ENCODE measurements at places on chromosomes 12 and 14. TPM values are rescaled to one million over a fixed set of nuclear protein-coding genes. Genes with fewer than 3 reads are reported as not detected.

DNA sequence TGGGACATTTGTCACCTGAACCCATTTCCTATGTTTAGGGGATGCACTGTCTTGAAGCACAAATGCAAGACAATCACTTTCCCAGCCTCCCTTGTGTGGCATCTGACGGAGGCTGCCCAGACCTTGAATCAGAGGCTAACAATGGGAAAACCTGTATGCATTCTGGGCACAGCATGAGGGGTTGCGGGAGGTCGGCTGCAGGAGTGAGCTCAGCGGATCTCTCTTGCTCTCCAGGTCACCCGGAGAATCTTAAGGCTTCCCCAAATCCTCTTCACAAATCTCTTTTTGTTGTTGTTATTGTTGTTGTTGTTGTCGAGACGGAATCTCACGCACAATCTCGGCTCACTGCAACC, 15.3 kb downstream of the NFKBIA start:
- DNase-seq: no peak

- no peak for DNase-seq
Observed at GRCh38 chr14:90274019-90274418, 17.7 kb downstream of the PSMC1 start.

DNA sequence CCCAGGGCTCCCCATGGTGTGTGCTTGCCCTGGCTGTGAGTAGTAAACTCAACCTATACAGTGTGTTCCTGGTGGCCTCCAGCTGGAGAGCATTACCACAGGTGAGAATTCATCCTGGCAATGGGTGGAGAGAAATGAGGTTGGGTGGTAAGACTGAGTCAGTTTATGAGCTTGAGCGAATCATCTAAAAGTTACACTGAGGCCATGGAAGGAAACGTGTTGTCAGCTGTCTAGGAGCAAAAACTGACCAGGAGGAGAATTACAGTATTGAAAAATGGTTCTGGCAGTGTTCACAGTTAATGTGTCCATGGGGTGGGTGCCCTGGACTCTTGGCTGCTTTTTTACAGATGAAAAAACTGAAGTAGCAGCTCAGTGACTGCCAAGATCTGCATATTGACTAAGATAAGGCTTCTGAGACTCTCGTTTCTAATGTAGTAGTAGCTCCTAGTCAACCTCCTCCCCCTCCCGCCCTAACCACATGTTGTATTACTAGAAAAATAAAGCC, 202.0 kb upstream of the AMIGO2 start:
- DNase-seq: no peak

DNA sequence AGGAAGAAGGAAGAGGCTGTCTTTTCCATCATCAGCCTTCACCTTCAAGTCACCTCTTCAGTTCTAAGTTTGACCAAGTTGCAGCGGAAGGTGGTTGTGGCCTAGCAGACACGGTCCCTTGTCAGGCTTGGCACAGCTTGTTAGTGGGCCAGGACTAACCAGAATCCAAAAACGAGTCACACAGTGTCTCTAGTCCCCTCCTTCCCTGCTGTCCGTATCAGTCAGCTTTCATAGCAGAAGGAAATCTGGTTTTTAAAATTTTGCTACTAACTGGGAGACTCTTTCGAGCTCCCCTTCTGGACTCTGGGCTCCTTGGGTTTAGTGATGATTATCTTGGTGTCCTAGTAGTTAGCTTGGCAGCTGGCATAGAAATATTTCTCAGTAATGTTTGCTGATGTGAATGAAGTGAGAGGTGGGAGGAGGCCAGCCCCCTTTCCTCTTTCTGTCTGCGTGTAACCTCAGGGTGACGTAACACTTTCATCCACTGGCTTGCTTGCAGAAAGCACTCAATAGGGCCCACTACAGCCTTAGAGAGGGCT, 3.8 kb downstream of the ETV6 start:
- DNase-seq: no peak

DNA sequence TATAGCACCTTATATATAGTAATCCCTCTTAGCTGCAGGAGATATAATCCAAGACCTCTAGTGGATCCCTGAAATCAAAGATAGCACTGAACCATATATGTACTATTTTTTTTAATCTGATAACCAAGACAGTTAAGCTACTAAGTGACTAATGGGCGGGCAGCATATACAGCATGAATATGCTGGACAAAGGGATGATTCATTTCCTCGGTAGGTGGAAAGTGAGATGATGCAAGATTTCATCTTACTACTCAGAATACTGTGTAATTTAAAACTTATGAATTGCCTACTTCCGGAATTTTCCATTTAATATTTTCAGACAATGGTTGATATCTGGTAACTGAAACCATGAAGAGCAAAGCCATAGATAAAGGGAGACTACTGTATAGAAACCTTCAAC, 36.2 kb downstream of the PRMT8 start:
- DNase-seq: no peak

DNA sequence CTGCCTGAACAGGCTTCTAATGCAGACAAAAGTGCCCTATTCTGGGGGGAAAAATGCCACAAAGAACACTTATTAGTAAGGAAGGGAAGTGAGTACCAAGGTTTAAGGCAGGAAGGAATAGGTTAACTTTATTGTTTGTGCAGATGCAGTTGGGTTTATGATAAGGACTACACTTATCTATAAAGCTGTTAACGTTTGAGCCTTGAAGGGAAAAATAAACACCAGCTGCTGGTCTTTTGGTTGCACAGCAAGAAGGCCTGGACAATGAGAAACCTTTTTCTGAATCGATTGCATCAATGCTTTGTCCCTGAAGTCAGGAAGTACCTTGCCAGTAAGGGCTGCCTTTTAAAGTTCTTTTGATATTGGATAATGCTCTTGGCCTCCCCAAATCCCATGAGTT, 407.8 kb downstream of the ATP23 start:
- no peak for DNase-seq

- DNase-seq: no peak
Observed at GRCh38 chr14:69749956-69750355, 17.0 kb upstream of the SRSF5 start.

- no peak for DNase-seq
Observed at GRCh38 chr12:120720234-120720986, 5.2 kb upstream of the ACADS start.

GRCh38 chr14:88835661-88836060, 11.2 kb downstream of the TTC8 start:
- no peak for DNase-seq

GRCh38 chr12:15682826-15683225, 106.4 kb downstream of the EPS8 start:
- DNase-seq: no peak

DNA sequence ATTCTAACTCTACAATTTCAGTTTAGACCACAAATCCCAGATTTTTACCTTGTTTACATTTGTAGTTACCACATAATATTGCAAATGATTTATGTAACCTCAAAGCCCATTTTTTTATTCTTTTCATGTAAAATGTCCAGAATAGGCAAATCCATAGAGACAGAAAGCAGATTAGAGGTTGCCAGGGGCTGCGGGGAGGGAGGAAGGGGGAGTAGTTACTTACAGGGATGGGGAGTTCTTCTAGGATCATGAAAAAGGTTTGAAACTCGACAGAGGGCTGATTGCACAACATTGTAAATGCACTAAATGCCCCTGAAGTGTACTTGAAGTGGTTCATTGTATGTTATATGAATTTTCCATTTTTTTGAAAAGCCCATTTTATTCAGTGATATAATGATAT, 66.5 kb downstream of the PPP2R5C start:
- DNase-seq: no peak

DNA sequence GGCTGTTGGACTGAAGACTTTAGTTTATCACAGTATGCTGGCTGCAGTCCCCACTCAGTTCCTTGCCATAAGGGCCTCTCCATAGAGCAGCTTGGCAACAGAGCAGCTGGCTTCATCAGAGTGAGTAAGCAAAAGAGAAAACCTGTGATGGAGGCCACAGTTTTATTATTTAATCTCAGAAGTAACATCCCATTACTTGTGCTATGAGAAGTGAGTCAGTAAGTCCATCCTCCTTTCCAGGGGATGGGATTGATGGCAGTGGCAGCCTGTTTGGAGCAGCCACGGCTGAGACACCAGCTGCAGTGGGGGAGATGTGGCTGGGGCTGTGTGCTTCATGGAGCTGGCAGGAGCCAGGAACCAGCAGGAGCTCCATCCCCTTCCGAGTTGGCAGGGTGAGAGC, 138.5 kb upstream of the SRRM4 start:
- no peak for DNase-seq

- no peak for DNase-seq
Observed at GRCh38 chr14:51041108-51041531, 53.8 kb downstream of the TRIM9 start.

DNA sequence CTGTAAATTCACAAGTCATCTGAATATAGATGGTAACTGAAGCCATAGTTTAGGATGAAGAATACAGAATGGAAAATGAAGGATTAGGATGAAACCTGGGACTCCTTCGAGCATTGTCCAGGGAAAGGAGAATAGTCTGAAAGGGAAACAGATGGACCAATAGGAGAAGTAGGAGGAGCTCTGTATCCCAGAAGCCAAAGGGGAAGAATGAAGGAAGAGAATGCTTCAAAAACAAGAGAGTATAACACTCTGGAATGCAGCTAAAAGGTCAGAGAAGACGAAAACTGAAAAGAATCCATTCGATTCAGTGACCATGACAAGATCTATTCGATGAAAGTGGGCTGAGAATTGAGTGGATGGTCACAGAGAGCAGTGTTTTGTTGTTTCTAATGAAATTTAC, 1.0 kb downstream of the GMFB start:
- DNase-seq: no peak

DNA sequence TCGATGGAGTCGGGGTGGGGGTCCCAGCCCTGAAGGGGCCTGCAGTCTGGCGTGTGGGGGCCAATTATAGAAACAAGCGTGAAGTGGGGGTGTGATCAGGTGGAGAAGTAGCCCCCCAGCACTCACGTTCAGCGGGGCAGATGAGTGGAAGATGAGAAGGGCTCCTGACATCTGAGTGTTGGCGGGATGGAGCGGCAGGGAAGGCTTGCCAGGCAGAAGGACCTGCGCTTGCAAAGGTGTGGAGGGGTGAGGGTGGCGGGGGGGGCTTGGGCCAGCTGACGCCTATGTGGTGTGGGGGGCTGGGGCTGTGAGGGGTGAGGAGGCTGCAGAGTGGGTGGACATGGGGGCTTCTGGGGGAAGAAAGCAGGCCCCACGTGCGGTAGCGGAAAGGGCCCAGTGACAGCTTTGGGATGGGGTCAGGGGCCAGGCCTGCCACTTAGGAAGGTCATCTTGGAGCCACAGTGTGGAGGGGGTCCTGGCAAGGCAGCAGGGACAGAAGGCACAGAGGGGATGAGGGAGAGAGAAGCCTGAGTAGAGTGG, 22.2 kb upstream of the BEGAIN start:
- no peak for DNase-seq

Gene SLC24A4
- total RNA-seq: 1.1 TPM

Gene COX8C
- not detected for total RNA-seq

Gene NFATC4
- total RNA-seq: 42.4 TPM

Gene CAPZA3
- total RNA-seq: not detected

Gene ART4
- total RNA-seq: 3.5 TPM
